Colonic mucosa (tissue), 4 donors: ENCODE measurements at places on chromosomes 11 and 22. TPM values are rescaled to one million over a fixed set of nuclear protein-coding genes. Genes with fewer than 3 reads are reported as not detected.

GPHA2 gene
- not detected for total RNA-seq

RAG2 gene
- not detected for total RNA-seq

AMOTL1 gene
- total RNA-seq = 13.9 TPM

TTC36 gene
- 0.35 TPM for total RNA-seq

LRRC51 gene
- 6.2 TPM for total RNA-seq

DNA sequence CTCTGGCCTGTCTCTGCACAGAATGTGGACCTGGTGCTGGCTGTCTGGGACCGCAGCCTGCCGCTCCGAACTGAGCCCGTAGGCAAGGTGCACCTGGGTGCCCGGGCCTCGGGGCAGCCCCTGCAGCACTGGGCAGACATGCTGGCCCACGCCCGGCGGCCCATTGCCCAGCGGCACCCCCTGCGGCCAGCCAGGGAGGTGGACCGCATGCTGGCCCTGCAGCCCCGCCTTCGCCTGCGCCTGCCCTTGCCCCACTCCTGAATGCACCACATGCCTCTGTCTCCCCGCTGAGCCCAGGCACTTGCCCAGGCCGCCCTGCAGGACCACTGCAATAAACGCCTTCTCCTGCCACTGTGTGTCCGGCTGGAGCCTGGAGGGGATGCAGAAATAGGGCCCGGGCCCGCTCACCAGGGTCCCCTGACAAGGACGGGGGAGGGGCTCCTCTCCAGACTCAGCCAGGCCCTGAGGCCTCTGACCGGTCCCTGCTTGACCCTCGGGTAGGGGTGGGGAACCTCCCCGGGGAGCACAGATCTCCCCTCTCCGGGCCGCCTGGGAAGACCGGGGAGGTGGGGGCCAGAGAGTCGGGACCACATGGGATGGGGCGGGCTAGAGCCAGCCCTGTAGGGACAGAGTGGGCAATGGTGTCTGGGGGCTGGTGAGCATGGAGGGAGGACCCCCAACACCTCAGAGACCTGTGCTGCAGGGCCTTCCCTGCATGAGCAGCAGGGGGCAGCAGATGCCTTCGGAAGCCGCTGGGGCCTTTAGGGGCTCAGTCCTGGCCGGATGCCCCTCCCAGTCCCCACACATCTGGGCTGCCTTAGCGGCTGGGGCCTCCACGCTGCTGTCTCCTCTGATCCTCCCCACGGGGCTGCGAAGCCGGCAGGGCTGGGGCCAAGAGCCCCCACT, 1.4 kb upstream of the TNNI2 start:
- H3K27me3 ChIP-seq = no peaks in the 10 kb centered on the region
- peak; percentile 64 for DNase-seq
- no peak overlapping the region for H3K27ac ChIP-seq
- no peak overlapping the region for H3K4me3 ChIP-seq
- no peaks in the 10 kb centered on the region for H3K36me3 ChIP-seq

DNA sequence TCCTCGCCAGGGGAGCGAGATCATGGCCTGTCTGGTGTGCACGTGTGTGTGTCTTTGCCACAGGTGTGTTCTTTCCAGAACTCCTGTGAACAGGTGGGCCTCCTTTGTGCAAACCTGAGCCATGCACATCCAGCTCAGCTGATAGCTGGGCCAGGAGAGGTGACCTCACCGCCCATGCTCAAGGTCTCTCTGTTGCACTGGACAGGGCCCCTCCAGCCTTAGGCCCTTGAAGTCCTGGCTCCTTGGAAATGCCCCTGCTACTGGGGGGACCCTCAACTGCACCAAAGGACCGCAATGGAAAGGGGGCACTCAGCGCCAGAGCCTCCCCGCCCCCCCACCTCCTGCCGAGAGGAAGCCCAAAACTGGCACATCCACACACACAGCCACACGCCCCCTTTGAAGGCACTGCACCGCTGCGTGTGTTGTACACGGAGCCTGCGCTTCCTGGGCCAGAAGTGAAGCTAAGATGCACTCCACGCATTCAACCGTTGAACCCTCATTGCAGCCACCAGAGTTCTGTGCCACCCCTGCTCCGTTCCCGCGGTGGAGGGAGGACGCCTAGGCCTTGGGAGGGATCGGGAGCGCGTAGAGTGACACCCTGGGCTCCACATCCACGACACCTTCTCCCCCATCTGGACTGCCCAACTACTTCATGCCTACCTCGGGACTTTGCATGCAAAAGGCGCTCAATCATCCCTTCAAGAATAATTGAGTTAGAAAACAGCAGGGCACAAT, 16.4 kb upstream of the IL2RB start:
- no peak overlapping the region for H3K4me3 ChIP-seq
- peak overlapping the region; percentile 64 for H3K27ac ChIP-seq
- H3K27me3 ChIP-seq = no peaks in the 10 kb centered on the region

GRCh38 chr22:40010746-40011145, 16.0 kb downstream of the FAM83F start:
- DNase-seq = no peak
- H3K27ac ChIP-seq = no peak overlapping the region
- no peaks in the 10 kb centered on the region for H3K27me3 ChIP-seq
- H3K36me3 ChIP-seq = no peaks in the 10 kb centered on the region
- H3K4me3 ChIP-seq = no peak overlapping the region
- peaks cover 5% of the 10 kb centered on the region for H3K4me1 ChIP-seq

GRCh38 chr11:67615728-67616430, 9.1 kb downstream of the NDUFV1 start:
- no peaks in the 10 kb centered on the region for H3K4me1 ChIP-seq
- H3K4me3 ChIP-seq = no peak overlapping the region
- no peaks in the 10 kb centered on the region for H3K27me3 ChIP-seq

DNA sequence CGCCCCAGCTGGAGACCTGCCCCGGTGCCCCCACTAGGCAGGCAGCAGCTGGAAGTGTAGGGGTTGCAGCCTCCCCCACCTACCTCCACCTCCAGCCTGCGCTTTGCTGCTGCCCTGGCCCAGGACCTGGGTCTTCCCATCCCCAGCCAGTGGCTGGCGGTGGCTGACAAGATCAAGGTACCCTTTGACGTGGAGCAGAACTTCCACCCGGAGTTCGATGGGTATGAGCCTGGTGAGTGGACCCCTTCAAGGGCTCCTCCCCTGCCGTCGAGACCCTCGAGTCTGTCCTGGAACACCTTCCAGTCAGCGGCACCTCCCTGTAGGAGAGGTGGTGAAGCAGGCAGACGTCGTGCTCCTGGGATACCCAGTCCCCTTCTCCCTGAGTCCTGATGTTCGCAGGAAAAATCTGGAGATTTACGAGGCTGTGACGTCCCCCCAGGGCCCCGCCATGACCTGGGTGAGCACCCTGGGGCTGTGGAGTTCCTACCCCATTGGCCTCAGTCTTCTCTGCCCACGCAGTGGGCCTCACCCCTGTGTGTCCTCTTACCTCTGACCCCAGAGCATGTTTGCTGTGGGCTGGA, 4.4 kb downstream of the PGGHG start:
- no peak for DNase-seq
- no peak overlapping the region for H3K27ac ChIP-seq
- peaks cover 5% of the 10 kb centered on the region for H3K4me1 ChIP-seq
- no peak overlapping the region for H3K4me3 ChIP-seq
- peaks cover 2% of the 10 kb centered on the region for H3K27me3 ChIP-seq

DNA sequence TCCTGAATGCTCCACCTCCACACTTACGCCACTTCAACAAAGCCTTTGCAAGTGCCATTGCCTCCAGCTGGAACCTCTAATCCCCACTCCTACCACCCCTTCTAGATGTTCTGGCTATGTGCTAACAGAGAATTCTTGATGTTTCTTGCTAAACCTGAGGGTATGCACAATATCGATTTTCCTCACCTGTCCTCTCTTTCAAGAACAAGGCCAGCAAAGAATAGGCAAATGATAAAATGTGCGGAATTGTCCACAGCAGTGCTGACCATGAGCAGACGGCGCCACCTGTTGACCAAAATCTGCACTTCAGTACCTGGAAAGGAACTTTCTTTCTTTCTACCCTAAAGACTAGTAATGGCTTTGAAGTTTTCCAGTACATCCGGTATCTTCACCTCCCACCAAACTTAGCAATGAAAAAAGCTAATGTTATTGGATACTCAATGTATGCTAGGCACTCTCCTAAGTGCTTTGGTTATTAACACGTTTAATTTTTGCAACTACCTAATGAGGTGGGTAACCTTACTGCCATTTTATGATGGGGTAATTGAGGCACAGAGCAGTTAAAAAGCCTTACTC, 3.4 kb downstream of the TIMM10 start:
- no peak overlapping the region for H3K27ac ChIP-seq
- H3K36me3 ChIP-seq = no peaks in the 10 kb centered on the region
- peaks cover 8% of the 10 kb centered on the region for H3K4me1 ChIP-seq
- H3K27me3 ChIP-seq = no peaks in the 10 kb centered on the region

- H3K4me3 ChIP-seq = no peak overlapping the region
- H3K27me3 ChIP-seq = no peaks in the 10 kb centered on the region
- peaks cover 6% of the 10 kb centered on the region for H3K36me3 ChIP-seq
Observed at GRCh38 chr11:20090654-20091374, 69.5 kb downstream of the DBX1 start.

DNA sequence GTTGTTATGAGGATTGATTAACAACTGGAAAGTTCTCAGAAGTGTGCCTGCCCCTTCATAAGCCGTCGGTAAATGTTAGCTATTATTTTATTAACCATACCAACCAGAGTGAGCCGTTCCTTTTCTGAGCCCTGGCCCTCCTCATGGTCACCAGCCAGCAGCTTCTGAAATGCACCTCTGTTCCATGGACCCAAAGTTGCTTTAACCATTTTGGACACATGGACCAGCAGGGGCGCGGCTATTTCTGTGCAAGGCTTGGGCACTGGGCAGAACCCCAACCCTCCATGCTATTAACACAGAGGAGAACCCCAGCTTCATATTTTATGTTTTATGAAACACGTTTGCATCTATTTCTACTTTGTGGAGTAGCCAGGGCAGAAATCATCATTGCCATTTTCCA, 18.6 kb upstream of the SCGB1A1 start:
- no peaks in the 10 kb centered on the region for H3K36me3 ChIP-seq
- no peak overlapping the region for H3K27ac ChIP-seq
- no peaks in the 10 kb centered on the region for H3K27me3 ChIP-seq
- DNase-seq = no peak

- H3K36me3 ChIP-seq = no peaks in the 10 kb centered on the region
- DNase-seq = no peak
- no peak overlapping the region for H3K4me3 ChIP-seq
Observed at GRCh38 chr11:45178890-45179671, 32.6 kb downstream of the PRDM11 start.

GRCh38 chr11:45163956-45164575, 17.6 kb downstream of the PRDM11 start:
- H3K36me3 ChIP-seq = no peaks in the 10 kb centered on the region
- no peaks in the 10 kb centered on the region for H3K4me1 ChIP-seq
- DNase-seq = no peak

DNA sequence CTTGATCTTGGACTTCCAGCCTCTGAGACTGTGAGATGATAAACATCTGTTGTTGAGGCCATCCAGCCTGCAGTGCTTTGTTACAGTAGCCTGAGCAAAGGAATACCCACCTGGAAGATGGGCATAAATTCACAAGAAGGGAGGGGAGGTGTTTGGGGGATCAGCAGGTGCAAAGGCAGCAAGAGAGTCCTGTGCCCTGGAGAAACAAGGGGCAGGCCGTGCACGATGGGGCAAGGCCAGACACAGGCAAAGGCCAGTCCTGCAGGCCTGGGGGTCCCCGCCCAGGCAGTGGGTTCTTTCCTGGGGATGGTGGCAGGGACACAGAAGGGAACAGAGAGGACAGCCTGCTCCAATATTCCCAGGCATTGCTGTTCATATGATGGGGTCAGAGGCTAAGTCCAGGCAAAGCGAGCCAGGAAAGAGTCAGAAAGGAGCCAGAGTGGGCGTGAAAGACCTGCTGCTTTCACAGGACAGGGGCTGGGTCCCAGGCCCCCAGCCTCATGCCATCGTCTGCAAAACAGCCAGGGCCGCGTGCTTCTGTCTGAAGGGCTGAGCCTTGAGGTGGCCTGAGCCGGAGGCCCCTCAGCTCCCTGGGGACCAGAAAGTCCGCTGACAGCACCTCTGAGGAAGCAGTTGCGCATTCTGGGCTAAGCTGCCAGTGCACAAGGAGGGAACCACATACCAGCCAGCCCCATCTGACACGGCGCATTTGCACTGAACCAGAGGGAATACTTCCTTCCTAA, 48.8 kb downstream of the MYEOV start:
- H3K4me1 ChIP-seq = peaks cover under 1% of the 10 kb centered on the region
- H3K36me3 ChIP-seq = no peaks in the 10 kb centered on the region
- DNase-seq = peak; percentile 5

DNA sequence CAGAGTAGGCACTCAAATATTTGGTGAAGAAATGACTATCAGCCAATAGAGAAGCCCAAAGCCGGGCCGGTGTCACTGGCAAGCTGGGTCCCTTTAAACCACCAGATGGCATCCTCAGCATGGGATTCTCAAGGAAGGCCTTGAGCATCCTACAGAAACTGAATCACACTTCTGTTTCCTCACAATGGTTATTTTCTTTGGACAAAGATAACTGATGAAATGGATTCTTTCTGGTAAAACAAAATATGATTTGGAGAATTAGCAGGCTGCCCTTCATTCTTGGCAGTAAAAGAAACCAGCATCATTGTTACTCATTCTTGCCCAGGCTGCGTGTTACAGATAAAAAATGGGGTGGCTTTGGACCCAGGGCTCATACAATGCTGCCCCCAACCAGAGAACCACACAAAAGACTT, 30.3 kb upstream of the ASPHD2 start:
- no peak overlapping the region for H3K4me3 ChIP-seq
- no peaks in the 10 kb centered on the region for H3K36me3 ChIP-seq
- H3K27me3 ChIP-seq = no peaks in the 10 kb centered on the region
- peak; percentile 56 for DNase-seq
- no peak overlapping the region for H3K27ac ChIP-seq
